ENCODE measurements at places on chromosomes 1 and 21.

GRCh38 chr1:63381741-63382140 is 14.3 kb downstream of the ALG6 start:
- DNase-seq = no peak

- DNase-seq = no peak
Observed at GRCh38 chr1:111649648-111650047, 30.1 kb downstream of the RAP1A start.

- DNase-seq = no peak
Observed at GRCh38 chr1:183569141-183569540, 21.1 kb downstream of the NCF2 start.

- no peak for DNase-seq
Observed at GRCh38 chr1:246355411-246356230, 151.5 kb downstream of the SMYD3 start.

GRCh38 chr1:162670928-162671663 is 38.8 kb downstream of the DDR2 start:
- DNase-seq = no peak

- no peak for DNase-seq
Observed at GRCh38 chr1:92638498-92638897, 146.4 kb downstream of the EVI5 start.

- no peak for DNase-seq
Observed at GRCh38 chr1:110718452-110718851, 43.7 kb upstream of the KCNA3 start.

- no peak for DNase-seq
Observed at GRCh38 chr1:3439346-3440299, 14.8 kb upstream of the ARHGEF16 start.

GRCh38 chr1:116376729-116377086 is 3.7 kb downstream of the ATP1A1 start:
- DNase-seq = no peak

GRCh38 chr1:208235982-208236761 is 8.0 kb downstream of the PLXNA2 start:
- DNase-seq = no peak

GRCh38 chr1:95512925-95513324 is 278.9 kb downstream of the RWDD3 start:
- no peak for DNase-seq

- no peak for DNase-seq
Observed at GRCh38 chr1:85936470-85936869, 220.1 kb downstream of the COL24A1 start.

- no peak for DNase-seq
Observed at GRCh38 chr1:95169548-95169947, 52.4 kb downstream of the TLCD4 start.

GRCh38 chr21:42524341-42525028 is 10.8 kb downstream of the SLC37A1 start:
- peak; percentile 98 for DNase-seq

- DNase-seq = peak; percentile 56
Observed at GRCh38 chr21:41168391-41169257, 664 bp downstream of the BACE2 start.

GRCh38 chr21:35019631-35020032 is 29.5 kb downstream of the RUNX1 start:
- DNase-seq = no peak

DNA sequence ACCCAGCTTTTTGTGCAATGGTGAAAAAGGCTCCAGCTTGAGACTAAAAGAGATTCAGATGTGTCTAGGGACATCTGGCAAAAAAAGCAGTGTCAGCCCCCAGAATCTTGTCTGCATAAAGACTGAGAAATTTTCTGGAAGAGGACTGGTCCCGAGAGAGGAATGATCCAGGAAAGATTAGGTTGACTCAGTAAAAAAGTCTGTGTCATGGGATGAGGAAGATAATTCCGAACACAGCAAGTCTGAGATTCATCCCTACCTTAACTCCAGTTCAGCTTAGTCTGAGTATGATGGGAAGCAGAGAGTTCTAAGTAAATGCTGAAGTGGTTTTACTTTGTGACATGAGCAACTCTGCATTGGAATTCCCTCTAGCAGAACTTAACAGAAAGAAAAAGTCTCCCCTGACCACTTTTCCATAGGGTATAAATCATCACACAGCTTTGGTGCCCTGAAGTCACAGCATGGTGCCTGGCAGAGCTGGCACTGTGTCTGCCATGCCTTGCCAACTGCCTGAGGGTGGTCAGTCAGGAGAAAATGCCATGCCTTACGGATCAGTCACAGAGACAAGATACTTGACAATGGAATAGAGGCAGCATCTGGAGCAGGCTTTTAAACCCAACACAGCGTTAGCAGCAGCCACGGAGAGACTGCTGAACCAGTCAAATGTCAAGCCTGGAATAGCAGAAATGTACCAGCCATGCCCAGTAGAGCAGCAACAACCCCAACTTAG is 153.4 kb downstream of the ZC3H11B start:
- DNase-seq = no peak

DNA sequence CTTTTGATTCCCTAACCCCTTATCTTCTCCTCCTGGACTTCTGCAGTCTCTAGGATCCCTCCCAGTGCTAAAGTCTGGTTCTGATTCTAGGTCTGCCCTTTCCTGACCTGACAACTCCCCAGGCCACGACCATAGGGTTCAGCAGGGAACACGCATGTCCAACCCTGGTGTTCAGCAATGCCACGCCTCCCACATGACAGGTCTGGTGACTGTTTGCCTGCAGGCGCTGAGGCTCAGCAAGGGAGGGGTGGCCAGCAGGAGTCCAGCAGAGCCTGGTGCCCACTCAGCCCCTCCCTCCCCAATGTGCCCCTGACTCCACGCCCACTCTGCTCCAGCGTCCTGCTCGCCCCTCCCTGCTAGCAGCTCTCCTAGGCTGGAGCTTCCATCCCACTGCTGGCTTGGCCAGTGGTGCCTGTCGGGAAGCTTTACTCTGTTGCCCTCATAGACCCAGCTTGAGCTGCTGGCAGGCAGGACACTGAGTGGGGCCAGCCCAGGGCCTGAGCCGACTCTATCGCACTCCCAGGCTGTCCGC is 17.3 kb downstream of the SLC9A1 start:
- no peak for DNase-seq

DNA sequence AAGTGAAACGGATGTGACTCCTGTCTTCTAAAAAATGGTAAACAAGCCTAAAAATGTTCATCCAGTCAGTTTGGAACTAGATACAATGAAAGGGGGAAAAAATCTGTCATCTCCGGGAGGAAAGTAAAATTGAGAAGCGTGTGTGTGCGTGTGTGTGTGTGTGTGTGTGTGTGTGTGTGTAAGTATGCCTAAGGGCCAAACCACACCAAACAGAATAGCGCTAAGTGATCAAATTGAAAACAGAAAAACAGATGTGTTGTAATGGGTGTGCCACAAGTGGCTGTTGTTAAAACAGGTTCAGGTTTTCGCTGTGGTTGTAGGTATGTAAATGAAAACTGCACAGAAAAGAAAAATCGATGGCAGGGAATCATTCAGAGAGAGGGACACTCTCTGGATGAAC is 106.7 kb downstream of the RNF220 start:
- DNase-seq = no peak

DNA sequence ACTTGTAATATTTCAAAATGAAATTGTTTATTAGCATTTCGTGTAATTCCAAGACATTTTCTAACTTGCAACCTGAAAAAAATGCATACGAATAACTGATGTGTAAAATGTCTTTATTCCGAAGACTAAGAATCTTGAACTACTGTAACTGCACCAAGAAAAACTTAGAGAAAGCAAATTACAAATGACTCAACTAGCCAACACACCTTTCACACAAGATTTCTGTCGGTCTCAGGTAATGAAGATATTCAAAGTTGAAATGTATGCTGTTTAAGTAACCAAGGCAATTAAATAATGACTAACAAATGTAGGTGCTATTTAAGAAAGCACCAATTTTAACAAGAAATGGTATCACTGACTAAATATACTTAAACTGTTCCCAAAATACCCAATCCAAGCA is 2.1 kb downstream of the CLSTN1 start:
- DNase-seq = no peak

DNA sequence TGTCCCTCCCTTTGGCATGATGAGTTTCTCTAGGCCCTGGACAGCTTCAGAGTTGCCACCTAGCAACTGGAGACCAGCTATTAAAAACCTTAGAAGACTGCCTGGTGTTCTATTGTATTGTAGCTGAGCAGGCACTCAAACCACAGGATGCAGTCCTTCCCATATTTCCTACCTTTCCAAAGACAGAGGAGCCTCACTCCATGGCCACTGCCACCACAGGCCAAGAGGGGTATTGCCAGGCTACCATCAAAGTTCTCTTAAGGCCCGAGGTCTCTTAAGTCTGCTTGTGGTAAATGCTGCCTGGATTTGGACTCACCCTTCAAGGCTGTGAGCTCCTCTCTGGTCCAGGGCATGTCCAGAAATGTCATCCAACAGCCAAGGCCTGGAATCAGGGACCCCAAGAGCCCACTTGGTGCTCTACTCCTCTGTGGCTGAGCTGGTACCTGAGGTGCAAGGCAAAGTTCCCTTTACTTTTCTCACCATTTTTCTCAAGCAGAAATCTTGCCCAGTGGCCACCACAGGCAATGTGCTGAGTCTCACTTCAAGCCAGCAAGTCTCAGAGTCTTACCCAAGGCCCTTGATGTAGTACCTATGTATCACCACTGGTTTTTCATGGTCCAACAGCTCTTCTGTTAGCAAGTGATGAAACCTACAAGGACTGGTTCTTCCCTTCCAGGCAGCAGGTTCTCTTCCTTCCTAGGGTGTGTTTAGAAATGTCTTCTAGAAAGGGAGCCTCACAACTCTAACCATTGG is 269.4 kb downstream of the AMY1C start:
- DNase-seq = no peak

GRCh38 chr21:43850728-43851295 is 14.2 kb upstream of the AGPAT3 start:
- no peak for DNase-seq

DNA sequence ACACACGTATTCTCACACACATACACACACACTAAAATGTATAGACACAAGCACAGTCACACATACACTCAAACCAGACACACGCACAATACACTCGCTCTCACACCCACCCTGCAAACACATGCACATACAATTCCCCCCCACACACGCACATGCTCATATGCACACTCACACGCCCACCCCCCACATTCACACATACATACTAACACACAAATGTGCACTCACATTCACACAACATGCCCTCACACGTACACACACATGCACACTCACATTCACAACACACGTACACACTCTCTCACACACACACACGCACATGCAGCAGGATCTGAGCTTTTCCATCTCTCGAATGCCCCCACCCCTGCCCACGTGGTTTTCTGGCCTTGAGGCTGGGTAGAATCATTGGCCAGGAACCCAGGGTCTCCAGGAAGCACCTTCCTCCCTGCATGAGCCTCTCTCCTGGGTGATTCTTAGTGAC is 589.7 kb downstream of the PTPRU start:
- no peak for DNase-seq

- DNase-seq = no peak
Observed at GRCh38 chr1:200281201-200281835, 128.5 kb downstream of the ZNF281 start.

- DNase-seq = peak; percentile 68
Observed at GRCh38 chr1:86441581-86441980, 17.6 kb downstream of the CLCA2 start.

Measured in DMS79 (cell line).